ENCODE measurements at places on chromosomes 12 and 14. TPM values are rescaled to one million over a fixed set of nuclear protein-coding genes. Genes with fewer than 3 reads are reported as not detected.

DNA sequence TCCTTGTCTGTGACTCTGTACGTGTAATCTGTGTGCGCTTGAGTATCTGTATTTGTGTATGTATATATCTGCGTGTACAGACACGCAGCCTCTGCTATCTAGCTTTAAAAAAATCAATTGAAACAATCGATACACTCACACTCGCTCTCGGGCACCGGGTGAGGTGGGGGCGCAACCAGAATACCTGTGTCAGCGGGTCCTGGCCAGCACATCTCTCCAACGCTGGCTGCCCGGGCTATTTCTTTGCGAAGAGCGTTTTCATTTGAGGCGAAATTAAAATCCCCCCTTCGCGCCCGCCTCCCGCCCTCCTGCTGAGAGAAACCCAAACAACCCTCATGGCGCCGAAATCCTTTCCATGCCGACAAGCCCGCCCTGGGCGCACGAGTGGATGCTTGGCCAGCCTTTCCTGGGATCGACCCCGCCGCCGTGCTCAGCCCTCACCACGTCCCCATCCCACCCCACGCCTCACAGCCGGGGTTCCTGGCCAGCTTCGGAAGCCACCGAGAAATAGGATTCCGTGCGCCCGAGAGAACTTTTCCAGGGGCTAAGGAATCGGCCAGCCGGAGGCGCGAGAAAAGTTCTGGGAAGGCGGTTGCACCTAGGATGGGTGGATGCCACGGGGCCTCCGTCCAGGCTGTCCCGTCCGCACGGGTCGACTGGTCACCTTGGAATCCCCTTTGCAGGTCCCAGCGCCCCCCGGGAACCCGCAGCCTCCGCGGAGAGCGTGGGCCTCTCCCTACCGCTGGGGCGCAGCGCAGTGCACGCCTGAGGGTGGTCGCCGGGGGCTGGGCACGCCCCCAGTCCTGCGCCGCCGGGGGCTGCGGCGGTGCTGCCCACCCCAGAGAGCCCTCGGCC lies 1.0 kb downstream of the ZDHHC22 start:
- DNase-seq: no peak

Gene A2M
- total RNA-seq: not detected

DNA sequence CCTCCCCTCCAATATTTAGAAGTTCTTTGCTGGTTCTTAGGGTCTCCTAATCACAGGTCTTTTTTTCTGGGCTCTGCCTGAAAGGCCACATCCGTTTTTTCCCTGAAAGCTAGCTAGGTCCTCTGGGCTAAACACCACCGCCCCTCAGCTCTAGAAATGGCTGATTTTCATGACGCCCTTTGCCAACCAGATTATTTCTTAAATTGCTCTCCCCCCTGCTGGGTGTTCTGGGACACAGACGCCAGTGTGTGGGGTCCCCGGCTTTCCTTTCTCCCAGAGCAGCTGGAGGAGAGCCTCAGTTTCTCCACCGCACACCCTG lies 45.3 kb upstream of the ATP23 start:
- no peak for DNase-seq

Gene IFNG
- 46.3 TPM for total RNA-seq

DNA sequence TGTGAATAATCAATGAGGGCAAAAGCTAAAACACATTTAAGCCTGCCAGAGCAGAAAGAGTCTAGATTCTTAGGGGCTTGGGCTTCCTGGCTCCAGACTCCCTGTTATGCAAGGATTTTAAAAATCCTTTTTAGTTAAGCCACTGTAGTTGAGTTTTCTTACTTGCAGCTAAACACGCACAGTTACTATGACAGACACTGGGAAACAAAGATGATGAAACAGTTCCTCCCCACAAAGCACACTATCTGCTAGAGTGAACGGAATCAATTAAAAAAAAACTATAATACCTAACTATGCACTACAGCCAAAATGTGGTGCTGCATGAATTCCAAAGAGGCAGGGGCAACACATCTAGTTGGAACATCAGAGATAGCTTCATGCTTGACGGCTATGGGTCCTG lies 28.2 kb downstream of the RPS6KA5 start:
- no peak for DNase-seq

All from activated T-helper 2 cell treated with anti-CD3 and anti-CD28 coated beads, Interferon-gamma antibody, Interleukin-2, Interleukin-4, amounts not matched to agents 10 μg/mL and 5 μg/mL and 100 μg/mL, durations not matched to agents 14 hours and 24 hours and 36 hours (primary cell).